ENCODE measurements at places on chromosomes 16 and 17.

DNA sequence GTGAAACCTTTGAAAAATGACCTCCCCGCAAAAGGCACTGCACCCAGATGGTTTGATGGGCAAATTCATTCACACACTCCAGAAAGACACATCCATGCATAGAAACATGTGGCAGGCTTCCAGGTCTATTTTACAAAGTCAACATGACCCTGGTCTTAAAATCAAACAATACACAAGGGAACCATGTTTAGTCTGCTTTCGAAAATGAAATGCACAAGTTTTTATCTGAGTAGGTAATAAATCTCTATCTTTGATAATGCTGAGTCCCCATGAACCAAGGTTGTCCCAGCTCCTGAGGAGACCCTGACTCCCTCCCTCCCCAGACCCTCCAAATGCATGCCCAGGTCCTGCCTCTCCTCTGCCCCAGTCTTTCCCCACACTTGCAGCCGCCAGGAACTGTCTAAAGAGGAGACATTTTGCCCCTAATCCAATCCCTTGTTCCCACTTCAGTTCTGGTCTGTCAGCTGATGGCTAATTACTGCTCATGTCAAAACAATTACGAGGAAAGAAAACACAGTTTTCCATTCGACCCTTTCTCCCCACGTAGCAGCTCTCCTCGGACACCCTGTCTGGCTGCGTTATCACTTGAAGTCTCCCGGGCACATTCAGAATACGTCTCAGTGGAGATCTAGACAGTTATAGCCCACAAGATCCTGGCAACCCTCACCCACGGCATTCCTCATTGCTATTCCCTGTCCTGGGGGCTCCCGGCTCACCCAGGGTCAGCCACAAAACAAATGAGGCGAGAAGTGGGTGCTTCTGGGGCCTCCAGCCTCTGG lies 68.8 kb upstream of the RCVRN start:
- DNase-seq: no peak

DNA sequence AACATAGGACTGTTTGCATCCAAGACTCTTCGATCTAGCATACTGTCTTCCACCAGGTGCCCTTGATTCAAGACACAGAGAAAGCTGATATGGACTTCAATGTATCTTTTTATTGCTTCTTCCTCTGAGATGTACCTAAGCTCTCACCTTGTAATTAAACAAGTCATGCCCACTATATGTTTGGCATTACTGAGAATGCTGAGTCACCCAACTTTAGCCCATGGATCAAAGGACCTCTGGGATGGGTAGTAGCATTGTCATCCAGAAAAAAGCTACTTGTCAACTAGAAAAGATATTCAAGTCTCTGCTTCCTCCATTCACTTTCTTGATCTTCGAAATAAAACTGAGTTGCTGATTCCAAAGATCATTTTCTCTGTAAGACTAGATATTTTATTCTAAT lies 37.8 kb downstream of the CDH8 start:
- DNase-seq: no peak

DNA sequence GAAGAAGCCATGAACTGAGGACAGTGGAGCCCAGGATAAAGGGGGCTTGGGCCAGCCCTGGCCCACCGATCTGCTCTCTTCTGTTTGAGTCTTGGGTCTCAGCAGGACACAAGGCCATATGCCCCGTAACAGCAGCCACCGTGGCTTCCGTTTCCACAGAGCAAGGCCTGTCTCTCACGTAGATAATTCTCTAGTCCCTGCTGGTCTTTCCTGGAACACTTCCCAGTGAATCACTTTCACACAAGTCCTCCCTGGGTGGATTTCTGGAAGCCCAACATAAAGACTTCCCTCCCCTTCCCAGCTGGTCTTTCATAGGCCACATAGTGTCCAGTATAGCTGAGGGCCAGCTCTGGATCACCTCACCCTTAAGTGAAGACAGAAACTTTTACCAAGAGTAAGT lies 19.9 kb upstream of the C16orf78 start:
- no peak for DNase-seq

- DNase-seq: peak; percentile 78
Measured at GRCh38 chr17:82414548-82415281, 3.4 kb upstream of the HEXD start.

DNA sequence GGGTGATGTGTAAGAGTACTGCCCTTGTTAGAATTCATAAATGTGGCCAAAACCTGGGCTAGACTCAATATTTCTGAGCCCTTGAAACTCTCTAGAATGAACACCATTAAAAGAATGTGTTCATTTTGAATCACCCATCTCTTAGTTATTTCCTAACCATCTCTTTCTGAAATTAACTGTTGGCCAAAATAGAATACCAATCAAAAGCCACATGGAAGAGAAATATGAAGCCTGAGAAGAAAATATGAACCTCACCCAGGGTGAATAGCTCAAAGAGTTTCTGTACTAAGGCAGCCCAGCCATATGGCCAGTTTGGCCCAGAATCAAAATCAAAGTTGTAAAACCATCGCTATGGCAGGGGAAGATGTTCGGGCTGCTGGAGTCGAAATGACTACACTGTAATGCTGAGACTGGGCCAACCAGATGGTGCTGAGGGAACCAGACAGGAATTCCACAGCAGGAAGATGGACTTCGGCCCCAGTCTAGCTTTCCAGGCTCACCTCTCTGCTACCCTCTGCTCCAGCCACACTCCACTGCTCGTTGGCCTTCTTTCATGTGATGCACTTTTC lies 154.3 kb upstream of the ZFHX3 start:
- no peak for DNase-seq

Measured in NB4 (cell line).